ENCODE measurements at places on chromosomes 16 and 17.

DNA sequence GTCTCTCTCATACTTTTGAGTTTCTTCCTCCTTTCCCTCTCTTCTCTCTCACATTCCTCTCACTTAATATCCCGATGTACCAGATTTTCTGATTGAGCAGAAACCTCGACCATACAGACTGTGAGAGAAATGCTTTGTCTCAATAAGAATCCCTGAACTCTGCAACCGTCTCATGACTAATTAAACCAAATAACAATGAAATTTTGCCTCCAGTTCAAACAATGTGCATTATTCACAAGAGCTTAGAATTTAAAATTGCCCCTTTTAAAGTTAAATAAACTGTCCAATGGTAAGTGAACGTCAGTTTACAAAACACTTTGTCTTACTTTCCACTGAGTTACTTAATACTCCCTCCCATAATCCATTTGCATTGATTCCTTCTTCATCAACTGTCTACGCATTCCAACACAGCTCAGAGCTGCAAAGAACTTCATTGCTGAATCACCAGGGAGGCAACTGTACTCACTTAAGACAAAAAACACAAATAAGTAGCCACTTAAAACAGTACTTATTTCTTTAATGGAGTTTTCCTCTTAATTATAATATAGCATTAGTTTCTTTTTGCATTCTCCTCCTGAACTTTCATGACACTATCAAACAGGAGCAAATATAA, 4.9 kb downstream of the CDH11 start:
- no peak for DNase-seq

DNA sequence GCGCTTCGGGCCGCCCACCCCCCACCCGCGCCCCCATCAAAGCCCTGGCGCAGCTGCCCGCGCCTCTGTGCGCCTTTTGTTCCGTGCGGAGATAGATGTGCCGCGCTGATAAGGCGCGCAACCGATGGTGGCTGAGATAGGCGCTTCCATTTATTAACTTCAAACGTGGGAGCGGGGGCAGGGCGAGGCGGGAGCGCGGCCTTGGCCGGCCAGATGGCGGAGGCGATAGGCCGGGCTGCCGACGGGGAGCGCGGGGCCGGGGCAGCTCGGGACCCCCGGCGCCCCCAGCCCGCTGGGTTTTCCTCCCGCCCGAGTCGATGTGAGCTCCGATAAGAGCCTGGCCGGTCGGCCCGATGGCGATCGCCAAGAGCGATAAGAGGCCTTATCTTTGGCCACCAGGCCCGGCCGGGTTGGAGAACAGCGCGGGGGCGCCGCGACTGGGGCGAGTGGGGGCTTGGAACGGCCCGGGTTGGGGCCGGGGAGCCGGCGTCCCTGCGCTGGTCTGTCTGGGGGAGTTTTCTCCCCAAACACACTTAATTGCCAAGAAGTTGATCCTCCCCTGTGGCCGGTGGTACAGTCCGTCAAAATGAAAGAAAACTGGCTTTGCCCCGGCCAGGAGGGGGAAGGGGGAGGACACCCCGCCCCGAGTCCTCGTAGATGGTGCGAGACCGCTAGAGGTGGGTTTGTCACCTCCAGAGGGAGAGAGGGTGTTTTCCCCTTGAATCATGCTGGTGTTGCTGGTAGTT, 2.7 kb downstream of the ZFPM1 start:
- DNase-seq = peak; percentile 78

GRCh38 chr17:356671-357434, 4.2 kb upstream of the RPH3AL start:
- no peak for DNase-seq

GRCh38 chr16:4115209-4115948, 863 bp downstream of the ADCY9 start:
- no peak for DNase-seq

DNA sequence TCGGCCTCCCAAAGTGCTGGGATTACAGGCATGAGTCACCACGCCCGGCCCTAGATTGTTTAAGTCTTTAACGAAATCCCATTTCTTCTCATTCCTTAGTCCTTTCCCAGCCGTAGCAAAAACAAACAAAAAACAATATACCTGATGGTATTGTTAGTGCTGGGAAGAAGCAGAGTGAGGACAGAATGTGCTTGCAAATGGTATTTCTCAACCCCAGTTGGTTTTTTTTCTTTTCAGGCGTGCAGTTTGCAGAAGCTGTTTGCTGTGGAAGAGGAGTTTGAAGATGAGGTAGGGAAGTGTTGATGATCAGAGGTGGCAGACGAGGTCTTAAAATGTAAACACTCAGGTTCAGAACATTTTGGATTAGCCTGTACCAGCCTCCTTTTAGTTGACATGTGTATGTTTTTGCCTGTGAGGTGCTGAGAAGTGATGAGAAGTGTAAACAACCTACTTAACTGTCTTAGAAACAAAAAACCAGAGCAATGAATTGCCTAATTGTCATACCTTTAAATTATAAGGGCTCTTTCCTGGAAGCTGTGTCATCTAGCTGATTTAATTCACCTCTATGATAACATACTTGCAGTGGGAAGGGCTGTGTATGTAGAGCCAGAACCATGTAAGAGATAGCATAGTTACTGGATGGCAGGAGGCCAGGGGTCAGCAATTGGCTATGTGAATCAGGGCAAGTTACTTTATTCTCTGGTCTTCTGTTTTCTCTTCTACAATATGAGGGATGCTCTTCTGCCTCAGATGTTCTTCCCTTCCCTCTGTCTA, 3.4 kb downstream of the HROB start:
- DNase-seq = peak; percentile 5

- DNase-seq = no peak
Measured at GRCh38 chr17:67469208-67469980, 92.3 kb downstream of the PITPNC1 start.

DNA sequence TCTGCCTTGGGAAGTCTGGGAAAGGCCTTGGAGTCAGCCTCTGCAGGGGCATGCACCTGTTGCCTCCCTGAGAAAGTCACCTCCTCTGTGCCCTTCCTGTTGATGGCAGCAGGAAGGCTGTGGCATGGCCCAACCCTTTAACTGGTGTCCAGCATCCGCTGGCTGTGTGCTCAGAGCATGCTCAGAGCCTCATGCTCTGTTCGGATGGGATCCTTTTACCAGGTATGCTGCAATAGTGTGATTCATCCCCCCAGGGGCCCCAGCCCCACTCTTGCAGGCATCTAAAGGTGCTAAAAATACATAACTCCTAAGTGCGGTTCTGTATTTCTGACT, 24.9 kb downstream of the KLHL36 start:
- DNase-seq = no peak

DNA sequence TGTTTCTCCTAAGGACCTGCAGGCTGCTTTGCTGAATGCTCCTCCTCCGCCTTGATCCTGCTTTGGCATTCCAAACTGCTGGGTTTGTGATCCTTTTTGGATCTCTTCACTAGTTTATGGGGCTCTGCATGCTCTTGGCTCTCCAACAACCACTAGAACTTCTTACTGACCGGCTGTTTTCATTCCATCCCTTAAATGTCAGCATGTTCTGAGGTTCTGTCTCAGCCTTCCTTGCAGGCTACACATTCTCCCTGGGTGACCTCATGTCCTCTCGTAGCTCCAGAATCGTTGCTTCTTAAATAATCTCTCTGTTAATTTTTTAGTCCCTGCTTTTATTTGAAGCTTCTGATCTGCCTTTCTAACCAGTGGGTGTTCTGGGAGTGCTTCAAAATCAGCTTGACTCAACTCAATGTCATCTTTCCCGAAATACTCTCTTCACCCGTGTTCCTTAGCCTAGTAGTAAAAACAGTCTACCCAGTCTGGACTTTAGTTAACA, 119.0 kb upstream of the HS3ST2 start:
- DNase-seq = no peak

- no peak for DNase-seq
Measured at GRCh38 chr17:18069101-18069500, 18.6 kb upstream of the DRG2 start.

DNA sequence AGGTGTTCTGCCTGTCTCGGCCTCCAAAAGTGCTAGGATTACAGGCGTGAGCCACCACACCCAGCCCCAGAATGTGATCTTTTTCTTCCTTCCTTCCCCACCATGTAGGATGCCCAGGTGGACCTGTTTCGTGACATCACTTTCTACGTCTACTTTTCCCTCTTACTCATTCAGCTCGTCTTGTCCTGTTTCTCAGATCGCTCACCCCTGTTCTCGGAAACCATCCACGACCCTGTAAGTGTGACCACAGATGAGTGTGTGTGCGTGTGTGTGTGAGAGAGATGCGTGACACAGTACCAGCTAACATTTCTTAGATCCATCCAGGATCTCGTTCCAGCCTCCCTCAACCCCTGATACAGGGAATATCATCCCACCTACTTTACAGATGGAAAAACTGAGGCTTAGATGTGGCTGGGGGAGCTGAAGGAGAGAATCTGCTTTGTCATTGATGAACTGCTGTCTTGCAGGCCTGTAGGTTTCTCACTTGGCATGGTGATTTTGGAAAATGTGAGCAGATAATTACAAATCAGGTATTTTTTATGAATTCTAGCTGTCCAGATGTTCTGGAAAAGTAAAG, 67.1 kb downstream of the ABCC1 start:
- no peak for DNase-seq

- no peak for DNase-seq
Measured at GRCh38 chr17:77962348-77962747, 3.8 kb downstream of the TNRC6C start.

GRCh38 chr16:4894276-4895150, 42.4 kb downstream of the PPL start:
- DNase-seq = no peak

- no peak for DNase-seq
Measured at GRCh38 chr17:34241062-34241461, 14.0 kb upstream of the CCL2 start.

DNA sequence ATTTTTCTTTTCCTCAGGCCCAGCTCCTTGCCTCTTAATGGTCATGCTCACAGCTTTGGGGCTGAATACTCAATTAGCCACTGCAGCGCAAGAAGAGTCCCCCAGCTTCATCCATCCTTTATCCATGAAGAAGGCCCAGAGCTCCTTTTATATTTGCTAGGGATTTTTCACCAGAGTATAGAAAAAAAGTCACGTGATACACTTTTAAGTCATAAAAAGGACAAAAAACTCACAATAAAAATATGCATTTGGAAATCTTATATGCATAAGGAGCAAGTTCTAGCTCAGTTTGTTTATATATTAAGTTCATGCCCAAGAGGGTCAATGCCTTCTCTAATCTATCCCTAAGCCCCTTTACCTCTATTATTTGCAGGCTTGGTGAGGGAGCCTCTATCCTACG, 254.1 kb downstream of the CA10 start:
- no peak for DNase-seq

- peak; percentile 65 for DNase-seq
Measured at GRCh38 chr16:8660841-8661301, 13.5 kb upstream of the ABAT start.

- DNase-seq = no peak
Measured at GRCh38 chr16:30353438-30354129, 1.5 kb downstream of the CD2BP2 start.

DNA sequence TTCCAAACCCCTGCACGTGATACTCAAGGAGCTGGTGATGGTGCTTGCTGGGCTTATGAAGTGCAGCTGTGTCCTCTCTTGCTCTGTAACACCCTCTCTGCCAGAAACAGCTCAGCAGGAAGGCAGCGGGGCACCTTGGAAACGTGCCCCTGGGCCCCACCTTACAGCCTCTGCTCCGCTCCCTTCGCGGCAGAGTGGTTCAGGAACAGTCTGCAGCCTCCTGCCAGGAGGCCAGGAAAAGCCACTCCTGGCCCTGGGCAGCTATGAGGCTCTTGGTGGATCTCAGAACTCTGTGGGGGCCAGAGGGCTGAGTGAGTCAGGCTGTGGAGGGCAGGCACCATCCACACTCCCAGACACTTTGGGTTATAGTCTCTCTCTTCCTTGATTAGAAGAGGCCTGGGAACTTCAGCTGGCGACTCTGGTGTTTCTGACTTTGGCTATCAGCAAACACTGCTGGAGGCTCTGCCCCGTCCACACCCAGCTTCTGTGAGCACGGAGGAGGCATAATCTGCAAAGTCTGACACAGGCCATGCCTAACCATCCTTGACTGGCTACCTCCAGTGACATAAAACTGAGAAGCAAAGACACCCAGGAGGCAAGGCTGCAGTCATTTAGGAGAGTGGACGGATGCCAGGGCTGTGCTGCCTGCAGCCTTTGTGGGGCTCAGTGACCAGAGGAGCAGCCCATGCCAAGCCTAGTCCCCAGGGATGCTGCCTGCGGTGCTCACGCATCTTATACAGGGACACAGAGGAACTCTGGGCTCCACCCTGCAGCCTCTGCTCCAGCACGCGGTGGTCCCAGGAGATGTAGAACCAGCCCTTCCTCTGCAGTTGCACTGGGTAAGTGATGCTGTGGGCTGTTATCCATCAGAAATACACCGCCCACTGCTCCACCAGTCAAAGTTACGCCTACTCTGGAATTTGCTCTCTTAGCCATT, 65.3 kb downstream of the METRNL start:
- no peak for DNase-seq

DNA sequence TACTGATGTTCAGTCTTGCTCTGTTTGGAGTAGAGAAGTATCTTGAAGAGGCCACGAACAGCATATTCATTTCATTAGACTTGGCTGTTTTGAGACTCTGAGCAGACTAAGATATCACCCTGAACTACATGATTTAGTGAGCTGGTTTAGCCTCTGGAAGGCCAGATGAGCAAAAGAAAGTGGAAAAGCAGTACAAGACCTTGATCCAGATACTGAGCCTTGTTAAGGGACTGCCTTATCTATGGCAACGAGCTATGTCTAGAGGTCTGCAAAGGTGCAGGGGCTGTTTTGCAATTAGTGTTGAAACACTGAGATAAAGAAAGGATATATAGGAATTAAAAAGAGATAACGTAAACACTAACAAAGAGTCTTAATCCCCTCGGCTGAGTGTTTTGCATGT, 231.4 kb downstream of the IRX3 start:
- DNase-seq = no peak

- no peak for DNase-seq
Measured at GRCh38 chr17:63987221-63988126, 10.7 kb upstream of the PRR29 start.

- no peak for DNase-seq
Measured at GRCh38 chr17:77370586-77370985, 229.8 kb downstream of the SEC14L1 start.

GRCh38 chr16:53056392-53056881, 1.6 kb downstream of the CHD9 start:
- no peak for DNase-seq

DNA sequence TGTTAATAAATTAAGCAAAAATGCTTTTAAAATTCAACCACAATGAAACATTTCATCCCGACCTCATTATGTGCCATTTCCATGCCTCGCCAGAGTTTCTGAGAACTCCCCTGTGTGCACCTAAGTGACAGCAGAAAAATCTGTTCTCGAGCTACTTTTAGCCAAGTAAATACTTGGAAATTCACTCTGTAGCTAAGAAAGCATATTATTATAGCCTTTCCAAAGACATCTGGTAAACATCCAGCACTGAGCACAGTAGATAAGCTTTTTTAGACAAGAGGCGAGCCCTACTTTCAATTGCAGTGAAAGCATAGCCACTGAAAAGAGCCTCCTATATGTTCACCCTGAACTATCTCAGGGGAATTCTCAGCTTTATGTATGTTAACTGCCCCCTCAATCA, 242.8 kb upstream of the PSMD7 start:
- DNase-seq = no peak

DNA sequence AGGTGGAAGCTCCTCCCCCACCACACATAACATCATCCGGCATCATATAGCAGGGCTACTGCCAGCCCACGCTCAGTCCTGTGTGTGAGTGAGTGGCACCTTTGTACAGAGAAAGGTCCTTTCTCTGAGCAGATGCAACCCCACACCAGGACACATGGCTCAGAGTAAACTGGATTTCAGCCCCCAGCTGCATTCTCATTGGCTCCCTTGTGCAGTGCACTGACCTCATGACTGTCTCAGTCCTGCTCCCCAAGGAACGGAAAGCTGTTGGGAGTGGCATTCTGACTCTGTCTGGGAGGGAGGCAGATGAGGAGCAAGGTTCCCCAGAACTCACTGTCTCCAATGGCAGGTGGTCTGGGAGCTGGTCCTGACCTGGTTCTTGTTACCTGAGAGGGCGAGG, 244.1 kb downstream of the PHKB start:
- no peak for DNase-seq
